Psoas muscle (tissue), 8 donors: ENCODE measurements at places on chromosomes 4 and X. TPM values are rescaled to one million over a fixed set of nuclear protein-coding genes. Genes with fewer than 3 reads are reported as not detected.

Gene GC
- 0.18 TPM for total RNA-seq

DNA sequence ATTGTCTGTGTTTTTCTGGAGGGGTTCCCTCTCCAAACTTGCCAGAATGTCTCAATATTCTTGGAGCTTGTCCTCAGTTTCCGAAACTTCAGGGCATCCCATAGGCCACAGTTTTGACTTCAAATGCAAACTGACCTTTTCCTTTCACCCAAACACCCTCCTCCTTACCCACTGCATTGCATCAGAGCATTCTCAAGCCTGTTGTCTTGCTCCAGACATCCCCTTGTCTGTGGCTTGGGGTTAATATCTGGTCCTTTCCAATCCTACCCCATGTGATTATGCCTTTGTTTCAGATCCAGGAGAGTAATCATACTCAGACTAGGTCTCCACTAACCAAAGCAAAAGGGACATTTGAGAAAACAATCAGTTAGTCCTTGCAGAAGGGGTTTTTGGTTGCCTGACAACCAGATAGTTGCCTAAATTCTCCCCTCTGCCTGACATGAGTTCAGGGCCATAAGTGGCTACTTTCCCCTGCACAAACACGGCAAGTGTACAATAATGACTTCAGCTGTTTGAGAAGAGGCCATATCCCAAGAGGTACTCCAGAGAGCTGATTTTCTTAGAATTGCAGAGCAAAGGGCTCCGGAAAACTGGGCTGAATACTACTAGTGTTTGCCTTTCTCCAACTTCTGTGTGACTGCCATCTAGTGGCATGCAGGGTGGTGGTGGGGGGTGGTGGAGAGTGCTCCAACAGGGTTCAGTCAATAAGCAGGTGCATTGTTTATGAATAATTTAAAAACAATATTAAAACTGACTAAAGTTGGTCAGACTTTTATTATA, 130.2 kb downstream of the CHRDL1 start:
- H3K4me3 ChIP-seq, result no peak overlapping the region
- no peaks in the 10 kb centered on the region for H3K27me3 ChIP-seq
- H3K27ac ChIP-seq, result no peak overlapping the region
- no peaks in the 10 kb centered on the region for H3K4me1 ChIP-seq

DNA sequence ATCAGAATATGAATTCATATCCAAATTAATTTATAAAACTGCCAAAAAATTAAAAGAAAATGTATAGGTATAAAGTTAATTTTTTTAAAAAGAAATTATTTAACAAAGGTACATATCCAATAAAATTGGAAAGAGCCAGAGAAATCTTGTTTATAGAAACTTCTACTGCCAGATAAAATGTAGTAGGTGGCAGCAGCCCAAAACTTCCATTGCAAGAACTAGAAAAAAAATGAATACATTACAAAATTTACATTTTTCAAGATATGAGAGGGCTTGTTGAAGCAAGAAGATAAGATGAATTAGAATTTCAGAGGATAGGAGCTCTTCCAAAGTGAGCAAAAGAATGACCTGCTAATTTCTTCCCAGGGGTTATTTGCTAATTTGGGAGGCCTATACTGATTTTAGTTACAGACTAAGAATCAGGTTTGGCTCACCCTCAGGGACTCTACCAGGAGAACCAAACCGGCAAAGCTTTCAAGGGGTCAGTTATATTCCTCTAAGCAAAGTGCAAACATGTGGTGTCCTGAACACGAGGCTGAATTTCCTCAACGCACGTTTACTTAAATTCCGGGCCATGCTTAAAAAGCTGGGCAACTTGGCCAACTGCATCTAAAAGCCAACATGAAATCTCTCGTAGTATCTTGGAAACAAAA, 17.5 kb downstream of the ANKRD50 start:
- no peak overlapping the region for H3K27ac ChIP-seq
- no peaks in the 10 kb centered on the region for H3K36me3 ChIP-seq
- H3K4me3 ChIP-seq, result no peak overlapping the region
- no peaks in the 10 kb centered on the region for H3K27me3 ChIP-seq
- no peaks in the 10 kb centered on the region for H3K4me1 ChIP-seq
- DNase-seq, result no peak

Gene CCKAR
- total RNA-seq, result not detected

Gene IL3RA
- total RNA-seq, result 6.2 TPM

Gene ASMT
- not detected for total RNA-seq

Gene ABLIM2
- 629 TPM for total RNA-seq

GRCh38 chr4:168498251-168498650, 1.4 kb downstream of the PALLD start:
- H3K4me3 ChIP-seq, result peak overlapping the region; percentile 65
- H3K27me3 ChIP-seq, result no peaks in the 10 kb centered on the region
- H3K4me1 ChIP-seq, result peaks cover 14% of the 10 kb centered on the region
- H3K36me3 ChIP-seq, result no peaks in the 10 kb centered on the region
- DNase-seq, result no peak

DNA sequence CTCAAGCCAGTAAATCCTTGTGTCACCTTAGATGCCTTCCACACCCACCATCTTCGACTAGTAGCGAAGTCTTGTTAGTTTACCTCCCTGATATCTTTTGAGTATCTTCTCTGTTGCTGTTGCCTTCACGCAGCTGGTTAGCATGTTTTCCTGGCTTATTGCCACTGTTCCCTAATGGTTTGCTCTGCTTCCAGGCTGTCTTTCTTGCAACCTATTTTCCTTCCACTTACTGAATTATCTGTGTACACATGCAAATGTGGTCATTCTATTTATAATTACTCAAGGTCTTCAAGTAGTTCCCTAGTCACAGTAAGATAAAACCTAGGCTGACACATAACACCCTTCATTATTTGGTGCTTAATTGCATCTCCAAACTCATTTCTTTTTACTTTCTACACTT, 89.5 kb downstream of the UGT8 start:
- no peaks in the 10 kb centered on the region for H3K4me1 ChIP-seq
- no peaks in the 10 kb centered on the region for H3K36me3 ChIP-seq
- no peak overlapping the region for H3K4me3 ChIP-seq
- H3K27me3 ChIP-seq, result no peaks in the 10 kb centered on the region

GRCh38 chr4:26719954-26720552, 136.2 kb downstream of the TBC1D19 start:
- H3K36me3 ChIP-seq, result no peaks in the 10 kb centered on the region
- H3K4me3 ChIP-seq, result no peak overlapping the region
- H3K4me1 ChIP-seq, result peaks cover 10% of the 10 kb centered on the region
- H3K27ac ChIP-seq, result no peak overlapping the region
- H3K27me3 ChIP-seq, result no peaks in the 10 kb centered on the region
